ENCODE measurements at places on chromosomes 7 and 10. TPM values are rescaled to one million over a fixed set of nuclear protein-coding genes. Genes with fewer than 3 reads are reported as not detected.

DNA sequence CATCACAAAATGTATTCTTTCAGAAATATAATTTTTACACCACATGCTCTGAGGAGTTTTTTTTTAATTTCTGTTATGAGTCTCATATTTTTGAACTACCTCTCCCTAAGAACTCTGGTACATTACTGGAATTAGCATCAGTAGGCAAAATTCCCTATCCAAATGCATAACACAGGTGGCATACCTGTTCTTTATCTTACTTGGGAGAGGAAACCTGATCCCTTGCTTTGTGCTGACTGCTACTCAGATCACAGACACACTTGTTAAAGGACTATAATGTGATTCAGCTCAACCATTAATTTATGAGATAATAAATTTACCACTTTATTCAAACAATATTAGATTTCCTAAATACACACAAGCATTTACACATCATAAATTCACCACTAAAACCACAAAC is 617.2 kb downstream of the GRM8 start:
- no peak for DNase-seq
- no peak overlapping the region for H3K27ac ChIP-seq
- H3K4me3 ChIP-seq, result no peak overlapping the region
- H3K4me1 ChIP-seq, result no peaks in the 10 kb centered on the region

DNA sequence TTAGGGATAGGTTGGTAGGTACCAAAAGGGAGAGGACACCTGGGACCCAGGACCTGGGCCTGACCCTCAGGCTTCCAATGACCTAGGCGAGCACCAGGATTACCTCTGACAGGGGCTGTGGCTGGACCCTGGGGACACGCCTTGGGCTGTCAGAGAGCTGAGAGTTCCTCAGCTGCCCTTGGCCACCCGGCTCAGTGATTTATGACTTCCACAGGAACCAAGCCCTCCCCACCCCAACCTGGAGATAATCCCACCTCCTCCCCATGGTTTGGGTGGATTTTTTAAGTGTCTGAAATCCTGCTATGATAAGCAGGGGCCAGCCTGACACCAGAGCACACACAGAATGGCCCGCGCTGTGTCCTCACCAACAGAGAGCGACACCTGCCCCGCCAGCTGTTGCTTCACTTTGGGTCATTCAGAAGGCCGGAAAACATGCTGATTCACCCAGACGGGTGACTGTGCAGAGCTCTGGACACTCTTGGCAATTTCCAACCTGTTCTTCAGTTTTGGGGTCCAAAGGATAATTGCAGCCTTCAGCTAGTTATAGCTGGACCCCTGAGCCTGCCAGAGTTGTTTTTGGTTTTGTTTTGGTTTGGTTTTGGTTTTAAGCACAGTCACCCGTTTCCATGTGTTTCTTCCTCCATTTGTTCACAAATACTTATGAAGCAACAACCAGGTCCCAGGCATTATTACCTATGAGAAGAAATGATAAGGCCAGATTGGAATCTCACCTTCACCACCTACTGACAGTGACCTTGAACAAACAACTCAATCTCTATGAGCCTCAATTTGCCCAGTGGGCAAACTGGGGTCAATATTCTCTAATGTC is 78.2 kb downstream of the RAB11FIP2 start:
- H3K27ac ChIP-seq, result no peak overlapping the region
- DNase-seq, result no peak
- H3K36me3 ChIP-seq, result no peaks in the 10 kb centered on the region
- H3K4me1 ChIP-seq, result no peaks in the 10 kb centered on the region
- H3K4me3 ChIP-seq, result no peak overlapping the region

DNA sequence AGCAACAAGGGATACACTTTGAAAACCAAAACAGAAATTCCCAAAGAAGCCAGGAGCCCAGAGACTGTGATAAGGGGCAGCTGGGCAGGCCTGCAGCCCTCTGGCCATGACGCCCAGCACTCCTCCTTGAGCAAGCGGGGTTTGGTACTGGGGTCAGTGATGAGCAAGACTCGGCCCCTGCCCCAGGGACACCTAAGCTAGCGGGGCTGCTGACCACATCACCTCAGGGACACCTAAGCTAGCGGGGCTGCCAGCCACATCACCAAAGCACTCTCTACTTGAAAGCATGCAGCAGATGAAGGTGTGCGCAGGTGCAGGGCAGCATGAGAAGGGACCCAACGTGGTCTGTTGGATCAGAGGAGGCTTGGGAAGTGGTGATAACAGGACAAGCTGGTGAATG is 108.0 kb upstream of the PPP2R2D start:
- no peak overlapping the region for H3K27ac ChIP-seq
- no peaks in the 10 kb centered on the region for H3K27me3 ChIP-seq
- no peak overlapping the region for H3K4me3 ChIP-seq

- no peak overlapping the region for H3K4me3 ChIP-seq
- peaks cover 77% of the 10 kb centered on the region for H3K27me3 ChIP-seq
- H3K4me1 ChIP-seq, result no peaks in the 10 kb centered on the region
- H3K27ac ChIP-seq, result no peak overlapping the region
These were observed 77.6 kb upstream of the EN2 start for GRCh38 chr7:155380221-155380861.

Gene TSPAN12
- total RNA-seq, result 19.0 TPM

Gene SH2B2
- 0.25 TPM for total RNA-seq

All from endothelial cell of umbilical vein (primary cell).